T-cell (primary cell): ENCODE measurements at places on chromosomes 1 and 21.
A peak's percentile ranks its signal among the peaks of the same experiment; 100 is the strongest.

DNA sequence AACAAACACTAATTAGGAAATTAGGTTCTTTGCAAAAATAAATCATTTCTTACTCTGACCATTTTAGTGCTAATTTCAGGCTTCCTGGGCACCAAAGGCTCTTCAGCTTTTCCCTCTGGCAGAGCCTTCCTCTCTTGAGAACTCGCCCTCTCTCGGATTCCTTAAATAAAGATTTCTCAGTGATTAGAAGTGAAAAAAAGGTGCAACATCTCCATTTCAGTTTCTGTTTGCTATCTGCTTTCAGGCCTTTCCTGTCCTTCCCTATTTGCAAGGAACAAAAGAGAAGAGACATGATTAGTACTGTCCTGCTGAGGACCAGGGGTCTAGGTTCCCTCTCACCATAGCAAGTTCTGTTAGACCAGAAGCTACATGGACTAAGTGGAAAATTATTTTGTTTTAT is 27.8 kb upstream of the CACYBP start:
- no peak overlapping the region for H3K4me3 ChIP-seq
- H3K27me3 ChIP-seq: no peaks in the 10 kb centered on the region
- H3K36me3 ChIP-seq: peaks cover 2% of the 10 kb centered on the region
- H3K27ac ChIP-seq: no peak overlapping the region

- no peak overlapping the region for H3K4me3 ChIP-seq
- no peaks in the 10 kb centered on the region for H3K4me1 ChIP-seq
- H3K36me3 ChIP-seq: no peaks in the 10 kb centered on the region
- H3K27me3 ChIP-seq: peaks cover 36% of the 10 kb centered on the region
- no peak for DNase-seq
Measured at GRCh38 chr1:7690496-7691182, 80.5 kb upstream of the VAMP3 start.

DNA sequence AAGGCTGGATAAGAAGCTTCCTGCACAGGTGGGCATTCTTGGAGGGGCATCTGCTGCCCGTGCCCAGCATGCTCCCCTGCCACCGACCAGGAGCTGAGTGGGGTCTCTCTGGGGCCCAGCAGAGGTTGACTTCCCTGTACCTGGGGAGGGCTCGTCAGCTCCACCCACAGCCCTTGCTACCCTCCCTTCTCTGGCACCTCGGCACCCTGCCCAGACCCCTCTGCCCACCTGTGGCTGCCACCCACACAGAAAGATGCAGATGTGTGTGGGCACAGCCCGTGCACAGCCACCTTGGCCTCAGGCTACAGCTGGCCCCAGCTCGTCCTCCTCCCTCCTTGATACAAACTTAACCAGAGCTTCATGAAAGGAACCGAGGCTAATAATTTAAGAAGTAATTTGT is 241.2 kb upstream of the VAMP3 start:
- no peaks in the 10 kb centered on the region for H3K36me3 ChIP-seq
- H3K4me3 ChIP-seq: no peak overlapping the region

DNA sequence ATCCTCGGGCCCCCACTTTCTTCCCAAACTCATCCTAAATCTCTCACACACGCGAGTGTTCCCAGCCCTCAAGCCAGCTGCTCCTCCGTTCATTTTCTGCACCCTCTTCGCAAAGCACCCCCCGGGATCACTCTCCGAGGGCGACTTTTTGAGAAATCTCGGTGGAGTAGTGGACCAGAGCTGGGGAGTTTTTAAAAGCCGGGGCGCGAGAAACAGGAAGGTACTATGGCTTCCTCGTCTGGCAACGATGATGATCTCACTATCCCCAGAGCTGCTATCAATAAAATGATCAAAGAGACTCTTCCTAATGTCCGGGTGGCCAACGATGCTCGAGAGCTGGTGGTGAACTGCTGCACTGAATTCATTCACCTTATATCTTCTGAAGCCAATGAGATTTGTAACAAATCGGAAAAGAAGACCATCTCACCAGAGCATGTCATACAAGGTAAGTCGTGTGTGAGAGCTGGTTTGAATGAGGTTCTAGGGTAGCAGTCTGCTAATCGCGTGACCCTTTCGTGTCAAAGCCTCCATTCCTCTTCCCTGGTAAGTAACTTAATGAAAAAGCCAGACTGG is 800 bp downstream of the DR1 start:
- peak overlapping the region; percentile 82 for H3K27ac ChIP-seq
- peaks cover 35% of the 10 kb centered on the region for H3K4me1 ChIP-seq
- H3K4me3 ChIP-seq: peak overlapping the region; percentile 82
- H3K36me3 ChIP-seq: no peaks in the 10 kb centered on the region
- no peaks in the 10 kb centered on the region for H3K27me3 ChIP-seq
- DNase-seq: peak; percentile 9

DNA sequence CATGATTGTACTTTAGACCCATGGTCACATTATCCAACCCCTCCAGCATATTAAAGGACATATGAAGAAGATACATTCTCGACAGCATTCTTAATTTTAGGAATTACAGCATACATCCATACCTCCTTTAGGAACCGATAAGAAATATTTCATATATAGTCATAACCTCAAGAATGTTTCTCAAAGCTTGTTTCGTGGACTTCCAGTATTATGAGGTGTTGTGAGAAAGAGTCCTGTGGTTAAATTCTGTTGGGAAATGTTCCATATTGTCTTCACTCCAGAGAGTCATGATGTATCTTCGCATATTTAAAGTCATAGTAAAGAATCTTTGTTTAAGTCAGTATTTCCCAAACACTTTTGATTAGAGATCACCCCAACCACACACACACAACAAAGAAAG is 321.0 kb upstream of the SNX7 start:
- H3K27me3 ChIP-seq: no peaks in the 10 kb centered on the region
- DNase-seq: no peak
- no peak overlapping the region for H3K27ac ChIP-seq
- H3K4me3 ChIP-seq: no peak overlapping the region
- H3K36me3 ChIP-seq: no peaks in the 10 kb centered on the region

DNA sequence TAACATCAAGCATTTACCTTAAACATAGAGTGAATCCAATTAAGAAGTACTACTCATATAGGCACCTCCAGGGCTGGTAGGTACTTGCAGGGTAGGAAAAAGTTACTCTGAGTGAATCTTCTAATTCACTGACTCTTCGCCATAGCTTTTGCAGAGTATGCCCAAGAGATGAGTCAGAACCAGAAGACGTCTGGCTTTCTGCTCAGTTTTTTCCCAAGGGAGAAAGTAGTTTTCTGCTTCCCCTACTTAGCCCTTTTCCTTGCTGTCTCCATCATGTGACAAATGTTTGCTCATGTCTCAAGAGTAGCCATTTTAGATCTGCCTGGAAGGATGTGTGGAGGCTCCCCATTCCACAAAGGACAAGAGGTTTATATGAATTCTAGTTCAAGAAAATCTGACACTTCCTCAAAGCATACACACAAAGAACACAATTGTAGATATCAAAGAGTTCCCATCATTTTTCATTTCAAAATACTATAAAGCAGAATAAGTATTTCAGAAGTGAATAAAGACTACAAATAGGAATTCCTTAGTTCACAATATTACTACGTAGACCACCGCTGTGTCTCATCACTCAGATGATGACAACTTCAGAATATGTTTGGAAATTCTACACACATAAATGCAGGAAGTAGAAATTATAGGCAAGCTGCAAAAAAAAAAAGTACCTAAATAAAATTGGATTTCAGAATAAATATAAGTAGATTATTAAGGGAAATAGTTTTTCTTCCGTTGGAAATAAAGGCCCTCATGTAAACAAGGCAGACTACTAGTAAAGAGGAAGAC is 98.5 kb downstream of the ASH1L start:
- H3K4me1 ChIP-seq: peaks cover 6% of the 10 kb centered on the region
- H3K27ac ChIP-seq: no peak overlapping the region
- no peak overlapping the region for H3K4me3 ChIP-seq
- no peaks in the 10 kb centered on the region for H3K36me3 ChIP-seq
- no peak for DNase-seq
- no peaks in the 10 kb centered on the region for H3K27me3 ChIP-seq

DNA sequence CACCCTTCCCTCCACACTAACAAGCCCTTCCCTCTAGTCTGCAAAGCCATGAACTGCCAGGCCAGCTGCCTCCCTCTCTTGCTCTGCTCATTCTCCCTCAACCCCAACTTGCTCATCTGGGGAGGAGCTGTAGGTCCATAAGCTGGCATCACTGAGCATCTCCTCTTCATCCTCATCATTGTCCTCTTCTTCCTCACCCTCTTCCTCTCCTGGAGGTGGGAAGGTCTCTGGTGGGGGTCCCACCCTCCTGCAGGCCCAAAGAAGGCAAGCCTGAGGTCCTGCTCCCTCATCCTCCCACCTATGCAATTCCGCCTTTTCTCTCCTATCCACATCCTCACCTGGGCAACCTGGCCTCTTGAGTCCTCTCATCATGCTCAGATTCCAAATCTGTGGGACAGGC is 2.7 kb downstream of the ZNF692 start:
- H3K4me1 ChIP-seq: peaks cover 15% of the 10 kb centered on the region
- DNase-seq: no peak
- no peaks in the 10 kb centered on the region for H3K27me3 ChIP-seq
- H3K4me3 ChIP-seq: no peak overlapping the region

DNA sequence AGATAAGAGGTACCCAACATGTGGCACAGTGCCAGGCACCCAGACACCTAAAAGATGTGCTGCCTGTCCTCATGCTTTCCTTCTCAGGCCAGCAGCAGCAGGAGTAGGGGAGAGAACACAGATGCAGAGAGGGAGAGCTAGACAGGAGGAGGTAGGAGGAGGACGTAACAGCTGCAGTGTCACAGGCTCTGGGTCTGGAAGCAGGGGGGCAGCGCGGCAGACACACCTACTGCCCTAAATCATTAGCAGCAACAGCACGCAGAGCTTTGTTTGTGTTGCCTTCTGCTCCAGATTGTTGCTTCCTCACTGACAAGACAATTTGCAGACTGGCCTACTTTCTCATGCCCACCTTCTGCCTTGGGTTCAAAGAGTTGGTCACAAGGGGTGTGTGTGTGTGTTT is 196.7 kb upstream of the DAB1 start:
- no peak for DNase-seq
- no peaks in the 10 kb centered on the region for H3K27me3 ChIP-seq
- no peaks in the 10 kb centered on the region for H3K36me3 ChIP-seq
- H3K4me3 ChIP-seq: no peak overlapping the region
- H3K27ac ChIP-seq: no peak overlapping the region

- H3K36me3 ChIP-seq: no peaks in the 10 kb centered on the region
- no peak for DNase-seq
Measured at GRCh38 chr1:180939073-180939710, 26.5 kb downstream of the KIAA1614 start.

DNA sequence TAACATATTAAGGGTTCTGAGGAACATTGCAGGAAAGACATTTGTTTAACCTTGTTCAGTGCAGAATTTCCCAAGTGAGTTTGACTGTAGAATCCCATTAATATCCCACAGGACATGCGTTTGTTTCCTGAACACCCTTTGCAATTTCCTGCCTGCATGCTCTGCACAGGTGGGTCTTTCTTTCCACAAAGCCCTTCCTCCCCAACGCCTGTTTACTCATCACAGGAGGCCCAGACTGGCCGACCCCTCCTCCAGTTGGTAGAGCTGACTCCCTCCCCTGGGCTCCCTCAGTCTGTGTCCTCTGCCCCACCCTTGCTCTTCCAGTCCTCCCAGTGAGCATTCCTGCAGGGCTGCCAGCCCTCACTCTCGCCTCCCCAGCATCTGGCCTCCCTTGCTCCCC is 47.5 kb upstream of the CTPS1 start:
- no peak overlapping the region for H3K4me3 ChIP-seq
- no peaks in the 10 kb centered on the region for H3K36me3 ChIP-seq
- peaks cover 9% of the 10 kb centered on the region for H3K27me3 ChIP-seq
- H3K4me1 ChIP-seq: no peaks in the 10 kb centered on the region

DNA sequence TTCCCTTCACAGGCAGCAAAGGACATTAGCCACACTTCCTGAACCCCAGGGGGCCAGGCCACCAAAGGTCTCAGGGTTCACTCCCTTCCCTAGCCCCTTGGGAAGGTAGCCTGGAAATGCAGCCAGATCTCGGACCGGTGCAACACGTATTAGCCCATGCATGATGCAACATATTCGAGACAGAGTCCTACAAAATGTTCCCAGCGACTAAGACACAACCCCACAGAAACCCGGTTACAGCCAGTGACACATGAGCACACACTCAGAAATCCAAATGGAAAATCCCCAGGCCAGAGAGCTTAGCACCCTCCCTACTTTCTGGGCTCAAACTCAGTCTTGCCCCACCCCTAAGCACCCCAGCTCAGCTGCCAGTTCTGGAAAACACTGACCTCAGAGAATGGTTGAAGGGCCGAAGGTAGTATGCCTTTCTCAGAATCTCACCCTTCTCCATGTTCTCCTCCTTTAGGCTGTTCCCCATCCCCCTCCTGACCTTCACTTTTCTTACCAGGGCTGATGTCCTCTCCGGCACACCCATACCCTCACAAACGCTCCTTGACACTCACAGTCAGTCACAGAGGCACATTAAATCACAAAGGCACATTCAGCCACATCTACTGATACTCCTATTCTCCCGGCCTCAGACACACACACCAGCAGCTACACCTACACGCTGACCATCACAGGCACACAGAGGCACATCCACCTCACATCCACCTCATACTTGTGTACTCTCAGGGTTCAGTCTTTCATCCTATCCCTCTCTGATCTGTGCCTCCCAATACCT is at the start of gene TSPAN1:
TSPAN1 (plus strand) TSS at position 640 of the 784 bp plus-strand sequence. CDS start 6,021 bp downstream, outside the sequence.
- H3K27ac ChIP-seq: no peak within 1 kb of the TSS
- H3K27me3 ChIP-seq: no peaks in the 10 kb centered on the region
- DNase-seq: no peak
- no peaks in the 10 kb centered on the region for H3K36me3 ChIP-seq

DNA sequence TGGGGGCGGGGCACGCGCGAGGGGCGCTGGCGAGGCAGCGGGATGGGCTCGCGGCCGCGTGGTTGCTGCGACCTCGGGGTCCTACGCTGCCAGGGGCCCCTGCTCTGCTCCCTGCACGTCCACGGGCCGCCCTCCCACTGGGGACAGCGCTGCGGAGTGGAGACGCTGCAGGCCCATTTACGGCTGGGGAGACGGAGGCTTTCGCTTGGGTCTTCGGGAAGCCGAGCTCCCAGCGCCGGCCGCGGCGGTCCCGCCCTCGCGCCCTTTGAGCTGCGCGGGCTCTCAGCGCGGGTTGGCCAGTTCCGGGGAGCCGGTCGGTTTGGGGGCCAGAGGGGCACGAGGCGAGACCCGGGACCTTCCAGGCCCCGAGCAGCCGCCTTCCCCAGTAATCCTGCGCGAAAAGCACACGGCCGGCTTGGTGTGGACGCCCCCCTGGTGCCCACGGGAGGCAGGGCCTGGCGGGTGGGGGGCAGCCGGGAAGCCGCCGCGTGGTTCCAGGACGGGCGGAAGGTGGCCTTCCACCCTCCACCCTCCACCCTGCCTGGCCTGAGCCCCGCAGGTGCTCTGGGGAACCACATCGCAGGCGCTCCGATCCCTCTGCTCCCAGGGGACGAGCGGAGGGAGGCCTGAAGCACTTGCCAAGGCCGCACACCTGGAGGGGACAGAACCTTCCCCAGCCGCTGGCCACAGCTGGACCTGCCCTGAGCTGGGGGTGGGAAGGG is 570 bp upstream of the PEX10 start:
- peaks cover 58% of the 10 kb centered on the region for H3K4me1 ChIP-seq
- H3K36me3 ChIP-seq: peaks cover 8% of the 10 kb centered on the region
- H3K27ac ChIP-seq: peak overlapping the region; percentile 61
- no peaks in the 10 kb centered on the region for H3K27me3 ChIP-seq
- peak overlapping the region; percentile 57 for H3K4me3 ChIP-seq
